ENCODE measurements at places on chromosomes 5 and 9.

- DNase-seq = no peak
Observed at GRCh38 chr9:133701981-133702797, 36.0 kb downstream of the SARDH start.

- no peak for DNase-seq
Observed at GRCh38 chr5:139733698-139734538, 61.7 kb upstream of the PSD2 start.

GRCh38 chr9:2727374-2727773 is 10.1 kb downstream of the KCNV2 start:
- no peak for DNase-seq

GRCh38 chr5:84036842-84037241 is 316.2 kb upstream of the HAPLN1 start:
- peak; percentile 31 for DNase-seq

DNA sequence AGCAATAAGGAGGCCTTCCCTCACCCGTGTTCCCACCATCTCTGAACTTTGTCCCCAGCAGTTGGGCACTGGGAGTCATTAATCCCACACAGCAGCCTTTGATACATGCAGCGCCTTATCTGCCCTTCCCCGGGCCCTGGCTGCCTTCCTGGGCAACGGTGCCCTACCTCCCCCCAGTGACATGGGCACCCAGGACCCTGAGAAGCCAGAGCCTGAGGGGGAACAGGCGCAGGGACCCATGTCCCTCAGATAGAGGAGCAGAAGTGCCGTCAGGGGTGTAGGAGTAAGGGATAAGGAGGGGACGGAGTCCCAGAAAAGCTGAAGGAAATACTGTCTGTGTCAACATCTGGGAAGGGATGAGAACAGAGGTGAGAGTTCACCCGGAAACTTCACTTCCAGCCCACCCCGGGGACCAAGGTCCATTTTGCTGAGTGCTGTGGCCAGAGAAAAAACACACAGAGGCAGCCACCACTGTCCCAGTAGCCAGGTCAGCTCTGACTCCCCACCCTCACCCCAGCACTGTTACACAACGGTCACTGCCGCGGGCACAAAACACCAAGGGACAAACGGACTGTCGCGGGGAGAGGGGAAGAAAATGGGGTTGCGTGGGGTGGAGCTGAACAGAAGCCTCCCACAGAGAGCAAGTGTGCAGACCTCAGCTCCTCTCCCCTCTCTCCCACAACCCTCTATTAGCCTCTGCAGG is 3.8 kb downstream of the PCDH1 start:
- DNase-seq = no peak

- no peak for DNase-seq
Observed at GRCh38 chr9:119453980-119454379, 84.7 kb upstream of the BRINP1 start.

DNA sequence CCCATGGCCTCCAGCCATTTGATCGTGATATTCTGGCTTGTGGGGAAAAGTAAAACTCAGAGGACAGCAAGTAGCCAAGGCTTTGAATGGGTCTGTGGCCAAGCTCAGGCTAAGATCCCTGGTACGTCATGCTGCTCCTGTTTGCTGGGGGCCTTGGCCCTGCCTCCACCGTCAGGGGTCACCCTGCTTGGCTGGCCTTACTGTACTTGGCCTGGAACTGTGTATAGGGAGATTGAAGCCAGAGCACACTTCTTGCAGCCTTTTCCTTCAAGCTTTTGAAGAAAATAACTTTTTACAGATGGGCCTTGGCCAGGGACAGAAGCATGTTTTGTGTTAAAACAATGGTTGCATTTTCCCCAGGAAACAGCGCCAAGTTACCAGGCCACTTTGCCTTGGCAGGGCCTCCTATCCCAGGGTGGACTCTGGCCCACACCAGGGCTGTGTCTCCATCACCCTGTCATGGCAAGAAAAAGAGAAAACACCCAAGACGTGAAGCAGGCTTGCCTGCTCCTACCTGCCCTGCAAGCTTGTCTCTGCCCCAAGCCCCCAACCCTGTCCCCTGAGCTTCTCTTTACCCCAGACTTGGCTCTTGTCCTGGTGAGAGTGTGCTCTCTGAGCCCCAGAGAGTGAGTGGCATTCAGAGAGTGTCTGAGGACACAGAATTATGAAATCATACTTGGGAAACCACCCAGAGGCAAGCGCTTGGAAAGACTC is 286.9 kb downstream of the GADD45G start:
- no peak for DNase-seq

DNA sequence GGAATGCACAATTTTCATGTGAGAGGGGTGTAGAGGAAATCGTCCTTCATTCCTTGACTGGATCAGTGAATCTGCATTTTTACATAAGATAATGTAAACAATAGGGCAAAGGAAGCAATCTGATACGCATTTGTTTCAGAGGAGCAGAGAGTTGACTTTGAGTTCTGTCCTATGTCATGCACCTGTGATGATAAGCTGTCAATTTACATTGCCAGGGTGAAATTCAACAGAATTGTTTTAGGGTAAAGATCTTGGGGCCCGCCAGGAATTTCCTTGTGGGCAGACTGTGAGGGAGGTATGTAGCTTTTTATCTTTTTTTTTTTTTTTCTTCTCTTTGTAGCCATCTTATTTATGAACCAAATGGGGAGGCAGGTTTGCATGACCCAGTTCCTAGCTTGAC is 58.3 kb upstream of the LARP1 start:
- DNase-seq = no peak

GRCh38 chr5:89055695-89056085 is 172.7 kb upstream of the MEF2C start:
- DNase-seq = no peak

Data from H9 (cell line).